ENCODE measurements at places on chromosomes 2 and 18.
A peak's percentile ranks its signal among the peaks of the same experiment; 100 is the strongest.

- peak; percentile 24 for DNase-seq
- peaks cover 20% of the 10 kb centered on the region for H3K4me1 ChIP-seq
- H3K4me3 ChIP-seq, result no peak overlapping the region
- H3K36me3 ChIP-seq, result no peaks in the 10 kb centered on the region
Observed at GRCh38 chr2:42141687-42142546, 27.2 kb upstream of the EML4 start.

- H3K36me3 ChIP-seq, result no peaks in the 10 kb centered on the region
- H3K4me3 ChIP-seq, result no peak overlapping the region
- no peak for DNase-seq
- no peaks in the 10 kb centered on the region for H3K4me1 ChIP-seq
Observed at GRCh38 chr2:239539776-239540100, 138.9 kb upstream of the HDAC4 start.

- no peak overlapping the region for H3K27ac ChIP-seq
- H3K36me3 ChIP-seq, result no peaks in the 10 kb centered on the region
- no peaks in the 10 kb centered on the region for H3K4me1 ChIP-seq
- no peaks in the 10 kb centered on the region for H3K27me3 ChIP-seq
- no peak overlapping the region for H3K4me3 ChIP-seq
Observed at GRCh38 chr2:239145106-239145505, 255.7 kb downstream of the HDAC4 start.

GRCh38 chr2:237968048-237968862 lies 1.4 kb downstream of the UBE2F start:
- H3K27me3 ChIP-seq, result no peaks in the 10 kb centered on the region
- peaks cover 13% of the 10 kb centered on the region for H3K4me1 ChIP-seq
- no peaks in the 10 kb centered on the region for H3K36me3 ChIP-seq
- DNase-seq, result no peak

DNA sequence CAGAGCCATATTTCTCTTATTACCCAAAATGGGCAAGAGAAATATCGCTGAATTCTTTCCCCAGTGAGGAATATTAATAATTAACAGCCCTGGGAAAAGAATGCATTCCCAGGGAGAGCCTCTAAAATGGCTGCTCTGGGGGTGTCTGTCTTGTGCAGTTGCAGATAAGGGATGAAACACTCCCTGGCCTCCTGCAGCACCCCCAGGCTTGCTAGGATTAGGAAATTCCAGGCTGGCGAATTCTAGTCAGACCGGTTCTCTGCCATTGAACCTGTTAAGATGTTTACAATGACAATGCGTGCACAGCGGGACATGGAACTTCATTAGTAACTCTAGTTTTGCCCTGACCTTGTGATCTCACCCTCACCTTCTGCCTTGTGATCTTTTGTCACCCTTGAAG lies 24.5 kb downstream of the MRPL30 start:
- DNase-seq, result no peak
- H3K27me3 ChIP-seq, result no peaks in the 10 kb centered on the region
- H3K36me3 ChIP-seq, result no peaks in the 10 kb centered on the region
- no peaks in the 10 kb centered on the region for H3K4me1 ChIP-seq
- H3K27ac ChIP-seq, result no peak overlapping the region

- H3K4me3 ChIP-seq, result no peak overlapping the region
- H3K27ac ChIP-seq, result no peak overlapping the region
- DNase-seq, result no peak
- H3K27me3 ChIP-seq, result no peaks in the 10 kb centered on the region
Observed at GRCh38 chr2:108928660-108929377, 60.2 kb downstream of the EDAR start.
